ENCODE measurements at places on chromosomes 12 and 14. TPM values are rescaled to one million over a fixed set of nuclear protein-coding genes. Genes with fewer than 3 reads are reported as not detected.

DNA sequence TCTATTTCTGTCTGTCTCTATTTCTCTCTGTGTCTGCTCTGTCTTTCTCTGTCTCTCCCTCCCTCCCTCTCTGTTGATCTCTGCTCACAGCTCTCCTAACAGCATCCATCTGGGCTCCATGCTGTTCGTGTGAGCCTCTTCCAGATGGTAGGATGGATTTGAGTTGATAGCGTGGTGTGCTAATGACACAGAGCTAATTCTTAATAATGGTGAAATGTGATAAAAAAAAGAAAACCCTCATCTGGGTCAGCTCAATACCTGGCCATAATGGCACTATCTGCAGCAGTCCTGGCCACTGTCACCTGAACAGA is 96.4 kb downstream of the AACS start:
- no peak for DNase-seq

DNA sequence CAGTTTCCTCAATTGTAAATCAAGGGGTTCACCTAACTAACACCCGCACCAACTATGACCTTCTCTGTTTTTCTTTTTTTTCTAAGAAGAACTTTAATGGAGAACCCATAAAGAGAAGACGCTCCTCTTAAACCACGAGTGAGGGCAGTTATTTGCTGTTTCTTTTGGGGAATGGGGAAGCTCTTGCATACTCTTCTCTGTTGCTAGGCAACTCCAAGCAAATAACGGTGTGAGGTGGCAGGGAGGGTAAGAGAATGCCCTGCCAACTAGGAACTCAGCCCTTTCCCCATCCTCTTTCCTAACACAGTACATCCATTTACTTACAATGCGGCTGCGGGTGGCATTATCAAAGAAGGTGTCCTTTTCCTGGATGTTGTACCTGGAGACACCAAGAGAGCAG is 114.9 kb downstream of the ANO2 start:
- DNase-seq, result no peak

- no peak for DNase-seq
Observed at GRCh38 chr12:105030820-105031807, 45.0 kb downstream of the NOPCHAP1 start.

- DNase-seq, result no peak
Observed at GRCh38 chr12:10388624-10389413, 1.0 kb downstream of the KLRK1 start.

SOAT2 gene
- 0.98 TPM for total RNA-seq

GRCh38 chr12:103560604-103561101 is 26.4 kb upstream of the STAB2 start:
- no peak for DNase-seq

DNA sequence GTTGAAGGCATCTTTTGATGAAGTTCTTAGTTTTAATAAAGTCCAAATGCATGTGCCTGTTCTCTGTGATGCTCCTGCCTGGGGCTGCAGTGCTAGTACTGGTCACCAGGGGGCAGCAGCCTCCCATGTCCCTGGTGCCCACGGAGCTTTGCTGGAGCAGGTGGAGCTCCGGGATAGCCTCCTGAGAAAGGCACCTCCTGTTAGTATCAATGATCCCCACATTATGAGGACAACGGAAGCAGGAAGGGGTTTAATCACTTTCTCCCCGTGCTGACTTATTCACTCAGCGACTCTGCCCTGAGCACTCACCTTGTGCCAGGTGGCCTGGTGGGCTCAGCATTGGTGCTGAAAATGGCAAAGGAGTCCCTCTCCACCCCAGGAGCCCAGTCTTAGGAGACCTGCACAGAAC is 123.0 kb upstream of the PZP start:
- DNase-seq, result peak; percentile 88

DNA sequence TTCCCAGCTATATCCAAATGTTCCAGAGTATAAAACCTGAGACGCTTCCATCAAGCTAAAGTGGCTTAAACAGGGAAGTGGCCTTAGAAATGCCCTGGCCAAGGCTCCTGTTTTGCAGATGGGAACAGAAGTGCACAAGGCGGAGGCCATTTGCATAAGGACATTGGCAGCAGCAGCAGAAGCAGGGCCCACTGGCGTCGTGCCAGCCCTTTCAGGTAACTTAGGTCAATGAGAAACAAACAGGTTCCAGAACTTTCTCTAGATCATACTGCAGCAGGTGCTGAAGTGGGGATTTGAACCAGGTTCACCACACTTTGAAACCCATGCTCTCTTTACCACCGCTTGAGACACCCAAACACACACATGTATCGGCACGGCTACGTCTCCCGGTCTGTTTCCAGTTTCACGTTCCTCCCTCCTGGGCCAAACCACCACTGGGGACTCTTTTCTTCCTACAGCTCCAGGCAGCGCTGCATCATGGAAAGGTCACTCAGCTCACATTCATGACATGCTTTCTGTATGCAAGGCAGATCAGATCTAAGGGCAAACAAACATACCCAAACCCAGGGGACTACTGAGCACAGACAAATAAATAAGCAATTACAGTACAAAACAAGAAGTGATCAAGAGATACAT is 46.0 kb upstream of the PLEKHG6 start:
- no peak for DNase-seq

DNA sequence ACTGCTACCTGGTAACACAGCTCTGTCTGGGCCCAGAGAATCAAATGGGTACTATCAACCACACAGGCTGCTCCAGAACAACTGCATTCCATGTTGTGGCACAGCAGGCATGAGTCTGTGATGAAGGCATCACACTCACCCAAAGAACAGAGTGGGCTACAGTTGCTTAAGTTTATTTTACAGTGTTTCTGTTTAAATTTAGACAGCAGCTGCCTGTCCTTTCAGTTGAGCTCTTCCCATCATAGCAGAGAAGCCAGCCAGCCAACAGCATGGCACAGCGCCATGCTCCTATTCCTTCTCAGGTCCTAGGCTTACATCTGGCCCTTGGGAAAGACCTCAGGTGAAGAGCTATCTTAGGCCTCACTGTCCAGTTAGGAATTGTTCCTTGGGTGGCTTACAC is 147.0 kb upstream of the FRMD6 start:
- no peak for DNase-seq

GRCh38 chr12:115097416-115097815 is 413.4 kb upstream of the TBX3 start:
- DNase-seq, result no peak

All from progenitor cell of endocrine pancreas (in vitro differentiated cells).